ENCODE measurements at places on chromosomes 2 and 18.

- DNase-seq, result peak; percentile 87
These were observed 12.7 kb upstream of the CDH2 start for GRCh38 chr18:28189400-28190239.

GRCh38 chr2:23563673-23564614, 179.0 kb downstream of the KLHL29 start:
- peak; percentile 20 for DNase-seq

GRCh38 chr2:33521791-33522281, 45.4 kb downstream of the RASGRP3 start:
- DNase-seq, result peak; percentile 80

GRCh38 chr2:238425505-238425978, 1.2 kb upstream of the ASB1 start:
- no peak for DNase-seq

DNA sequence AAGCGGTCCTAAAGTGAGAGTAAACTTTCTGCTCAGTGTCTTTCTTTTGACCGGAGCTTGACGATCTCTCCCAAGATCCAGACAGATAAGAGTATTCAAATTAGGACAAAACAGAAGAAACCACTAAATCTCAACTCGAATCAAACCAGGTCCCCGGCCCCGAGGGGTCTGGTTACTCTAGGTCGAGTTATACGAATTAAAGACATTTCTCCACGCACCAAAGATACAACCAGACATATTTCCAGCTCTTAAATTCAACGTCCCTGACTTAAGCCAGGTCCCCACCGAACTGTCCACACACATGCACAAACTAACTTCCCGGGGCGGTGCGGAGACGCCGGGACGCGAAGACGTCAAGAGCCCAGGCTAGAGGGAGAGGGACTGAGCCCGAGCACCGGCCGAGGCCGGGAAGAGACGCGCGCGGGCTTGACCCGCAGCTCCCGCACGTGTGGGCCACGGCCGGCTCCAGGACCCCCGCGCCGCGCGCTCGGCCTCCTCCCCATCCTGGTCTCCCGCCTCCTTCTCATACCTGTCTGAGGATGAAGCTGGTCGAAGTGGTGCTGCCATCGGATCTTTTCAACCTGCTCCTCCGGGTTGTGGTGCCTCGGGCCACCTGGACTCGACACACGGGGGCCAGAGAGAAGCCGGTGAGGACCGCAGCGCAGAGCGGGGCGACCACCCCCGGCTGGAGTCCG, 896 bp downstream of the CACNB4 start:
- DNase-seq, result peak; percentile 22

DNA sequence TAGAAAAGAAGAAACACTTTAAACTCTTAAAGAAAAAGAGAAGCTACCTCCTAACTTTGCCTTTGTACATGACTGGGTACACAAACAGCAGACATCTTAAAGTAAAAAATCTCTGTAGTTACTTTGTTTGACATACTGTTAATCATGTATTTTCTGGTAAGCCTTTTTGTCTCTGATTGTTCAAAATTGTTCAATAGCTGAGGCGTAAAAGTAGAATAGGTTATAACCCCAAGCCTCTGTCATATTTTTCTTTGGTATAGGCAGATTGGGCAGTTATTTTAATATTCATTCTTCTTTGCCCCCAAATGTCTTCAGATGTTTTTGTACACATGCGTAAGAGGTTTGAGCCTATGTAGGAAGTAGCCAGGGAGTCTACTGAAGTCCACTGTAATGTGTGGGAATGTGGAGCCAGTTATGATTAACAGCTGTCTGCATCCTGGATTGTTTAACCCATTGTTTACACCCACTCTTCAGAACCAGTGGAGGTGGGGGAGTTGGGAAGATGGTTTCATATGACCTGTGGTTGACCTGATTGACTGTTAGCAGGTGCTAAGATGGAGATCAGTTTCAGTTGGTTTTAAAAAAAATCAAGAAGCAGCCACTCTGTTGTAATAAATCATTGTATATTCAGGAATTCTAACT, 150.5 kb downstream of the TANC1 start:
- DNase-seq, result no peak

- DNase-seq, result peak; percentile 15
These were observed 995.6 kb upstream of the FANCL start for GRCh38 chr2:59236723-59237122.

GRCh38 chr2:70029814-70030409, 57.4 kb upstream of the PCBP1 start:
- DNase-seq, result peak; percentile 88

GRCh38 chr18:9838144-9838877, 47.5 kb upstream of the TXNDC2 start:
- peak; percentile 35 for DNase-seq

DNA sequence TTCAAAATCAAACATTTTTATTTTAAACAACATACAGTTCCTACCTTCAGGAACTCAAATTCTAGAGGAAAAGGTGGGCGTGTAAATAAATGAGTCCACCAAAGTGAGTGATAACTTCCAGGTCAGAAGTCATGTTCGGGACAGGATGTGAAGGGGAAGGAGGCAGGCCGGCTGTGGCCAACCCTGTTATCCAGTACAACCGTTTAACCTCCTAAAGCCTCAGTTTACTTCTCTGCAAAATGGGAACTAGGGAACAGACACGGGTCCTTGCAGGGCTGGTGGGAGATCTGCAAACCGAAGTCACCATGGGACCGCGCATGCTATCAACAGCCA, 373 bp downstream of the EIPR1 start:
- DNase-seq, result peak; percentile 55

DNA sequence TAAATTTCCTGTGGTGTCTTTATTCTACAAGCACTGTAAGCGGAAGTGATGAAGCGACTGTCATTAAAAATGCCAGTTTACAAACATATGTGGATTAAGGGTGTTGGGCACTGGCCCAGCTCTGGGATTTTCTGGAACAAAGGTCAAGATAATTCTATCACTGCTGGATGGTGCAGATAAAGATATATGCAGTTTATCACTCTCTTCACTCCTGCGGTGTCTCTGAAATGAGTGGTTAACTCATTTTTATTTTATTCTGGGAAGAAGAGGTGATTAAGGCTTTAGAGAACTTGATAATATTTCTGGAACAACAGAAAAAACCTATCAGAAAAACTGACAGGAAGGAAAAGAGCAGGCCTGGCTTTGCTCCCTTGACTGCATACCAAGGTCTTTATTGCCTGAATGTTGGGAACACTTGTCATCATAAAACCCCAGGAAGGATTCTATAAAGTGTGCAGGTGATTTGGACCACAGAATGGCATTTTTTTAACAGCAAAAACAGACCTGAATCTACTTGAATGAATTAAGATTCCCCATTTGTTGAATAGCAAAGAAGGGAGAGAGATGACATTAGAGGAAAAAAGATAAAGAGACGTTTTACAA, 32.4 kb downstream of the ABCB11 start:
- DNase-seq, result no peak

DNA sequence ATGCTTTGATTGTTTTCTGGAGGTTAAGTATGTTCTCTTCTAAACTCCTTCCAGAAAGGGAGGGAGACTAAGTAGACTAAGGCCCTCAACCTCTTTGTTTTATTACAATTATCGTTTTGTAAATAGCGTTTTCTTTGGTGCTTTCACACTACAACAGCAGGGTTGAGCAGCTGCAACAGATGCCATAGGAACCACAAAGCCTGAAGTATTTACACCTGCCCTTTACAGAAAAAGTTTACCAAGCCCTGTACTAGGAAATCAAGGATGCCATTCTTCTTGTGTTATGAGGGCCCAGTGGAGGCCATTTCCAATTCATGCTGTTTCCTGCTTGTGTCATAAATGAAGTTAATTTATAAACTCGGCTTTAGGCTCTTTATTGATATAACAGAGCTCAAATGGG, 914.8 kb downstream of the DCDC2C start:
- no peak for DNase-seq

DNA sequence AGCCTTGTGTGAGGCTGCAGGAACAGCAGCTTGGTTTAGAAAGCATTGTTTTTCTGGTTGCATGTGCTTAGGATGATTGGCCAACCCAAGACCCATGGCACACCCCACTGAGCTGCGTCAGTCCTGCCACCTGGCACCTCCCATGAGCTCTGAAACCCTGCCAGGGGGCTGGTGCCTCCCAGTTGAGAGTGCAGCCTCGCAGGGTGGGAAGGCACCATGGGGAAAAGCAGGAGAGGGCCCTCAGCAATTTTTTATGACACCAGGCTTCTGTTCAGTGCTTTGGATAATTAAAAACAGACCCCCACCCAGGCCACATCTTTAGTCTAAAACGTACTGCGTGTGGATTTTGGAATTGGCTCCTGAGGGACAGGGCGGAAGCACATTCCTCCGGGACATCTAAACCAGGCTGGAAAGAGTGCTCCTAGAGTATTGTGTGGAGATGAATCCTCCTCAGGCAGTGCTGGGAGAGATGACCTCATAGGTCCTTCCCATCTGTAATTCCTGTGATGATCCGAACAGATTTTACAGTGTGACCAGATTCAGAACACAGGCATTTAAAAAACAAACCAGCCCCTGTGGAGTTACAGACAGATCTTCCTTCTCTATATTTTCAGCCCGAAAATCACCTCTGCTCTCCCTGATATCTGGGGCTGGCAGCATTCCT, 438.3 kb downstream of the ZNF521 start:
- no peak for DNase-seq

DNA sequence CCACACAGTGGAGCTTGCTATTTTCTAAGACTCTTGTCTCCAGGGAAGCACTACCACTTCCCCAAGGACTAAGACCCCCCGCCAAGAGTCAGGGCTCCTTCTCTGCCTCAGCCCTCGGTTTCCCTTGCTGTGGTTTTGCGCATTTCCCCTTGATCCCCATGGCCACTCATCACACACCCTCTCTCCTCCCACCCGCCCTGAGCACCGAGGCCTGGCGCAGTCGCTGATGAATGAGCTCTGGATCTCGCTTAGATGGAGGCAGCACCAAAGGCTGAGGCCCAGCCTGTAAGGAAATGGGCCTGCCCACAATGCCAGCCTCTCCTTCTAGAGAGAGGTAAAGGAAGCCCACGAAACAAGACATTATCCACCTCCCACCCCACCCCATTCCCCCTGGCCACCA, 96.9 kb downstream of the TNS1 start:
- no peak for DNase-seq

DNA sequence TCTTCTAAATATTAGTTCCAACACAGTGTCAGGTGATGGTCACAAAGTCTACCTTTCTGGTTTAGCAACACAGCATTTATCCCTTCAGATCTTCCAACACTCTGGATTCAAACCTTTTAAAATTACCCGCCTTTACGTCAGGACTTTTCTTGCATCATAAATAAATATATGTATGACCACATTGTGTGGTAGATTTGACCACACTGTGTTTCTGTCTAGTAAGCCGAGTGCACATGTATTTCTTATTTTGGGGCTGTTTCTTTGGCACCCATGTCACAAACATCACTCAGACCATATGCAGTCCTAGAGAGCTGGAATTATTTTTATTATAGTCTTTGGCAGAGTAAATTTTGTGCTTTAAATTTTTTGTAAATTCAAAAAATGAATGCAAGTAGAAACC, 172.1 kb downstream of the ANKRD44 start:
- DNase-seq, result no peak

GRCh38 chr2:6159606-6160005, 467.4 kb downstream of the SOX11 start:
- DNase-seq, result no peak

DNA sequence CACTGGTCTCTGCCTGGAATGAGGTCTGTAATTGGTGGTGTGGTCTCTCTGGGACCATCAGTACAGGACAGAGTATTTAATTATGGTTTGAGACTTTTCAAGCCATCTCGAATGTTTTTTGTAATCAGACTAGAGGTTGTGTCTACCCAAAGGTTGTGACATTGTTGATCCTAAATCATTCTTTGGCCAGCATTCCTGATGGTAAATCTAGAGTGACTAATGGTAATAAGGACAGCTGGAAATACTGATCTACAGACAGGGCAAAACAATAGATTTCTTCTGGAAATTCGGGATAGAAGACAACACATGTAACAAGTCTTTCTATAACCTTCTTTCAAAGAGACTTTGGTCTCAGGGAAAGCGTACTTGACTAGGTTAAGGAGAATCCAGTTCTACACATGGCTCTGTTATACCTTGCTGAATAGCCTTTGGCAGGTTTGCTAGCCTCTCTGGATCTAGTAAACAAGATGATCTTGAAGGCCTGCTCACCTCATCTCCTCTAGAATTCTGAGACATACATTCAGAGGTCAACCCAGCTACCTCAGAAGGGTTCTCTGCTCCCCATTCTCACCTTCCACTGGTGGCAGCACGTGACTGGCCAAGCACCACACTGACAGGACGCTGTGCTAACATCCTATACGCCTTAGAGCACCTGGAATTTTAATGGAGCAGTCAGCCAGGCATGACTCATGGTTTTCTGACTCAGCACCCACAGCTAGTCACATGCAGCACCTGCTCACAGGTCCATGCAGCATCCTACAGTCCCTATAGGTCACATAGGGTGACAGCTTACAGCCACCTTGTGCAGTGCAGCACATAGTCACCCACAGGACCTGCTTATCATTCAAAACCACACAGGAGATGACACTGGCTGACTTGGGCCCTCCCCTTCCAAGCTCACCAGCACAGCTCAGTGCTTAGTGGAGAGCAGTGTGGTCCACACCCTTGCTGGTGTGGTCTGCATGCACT, 12.2 kb downstream of the PLB1 start:
- DNase-seq, result no peak

DNA sequence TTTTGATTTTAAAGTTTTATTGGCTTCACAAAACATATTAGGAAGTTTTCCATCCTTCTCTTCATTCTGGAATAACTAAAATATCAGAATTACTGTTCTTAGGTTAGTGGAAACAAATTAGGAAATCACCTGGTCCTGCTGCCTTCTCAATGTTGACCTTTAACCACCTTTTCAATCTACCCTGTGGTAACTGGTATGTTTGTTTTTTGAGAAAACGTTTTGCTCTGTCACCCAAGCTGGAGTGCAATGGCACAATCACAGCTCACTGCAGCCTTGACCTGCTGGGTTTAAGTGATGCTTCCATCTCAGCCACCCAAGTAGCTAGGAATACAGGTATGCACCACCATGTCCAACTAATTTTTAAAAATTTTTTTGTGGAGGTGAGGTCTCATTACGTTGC, 28.4 kb downstream of the ACYP2 start:
- no peak for DNase-seq

GRCh38 chr2:234629596-234629995, 132.7 kb upstream of the ARL4C start:
- no peak for DNase-seq

DNA sequence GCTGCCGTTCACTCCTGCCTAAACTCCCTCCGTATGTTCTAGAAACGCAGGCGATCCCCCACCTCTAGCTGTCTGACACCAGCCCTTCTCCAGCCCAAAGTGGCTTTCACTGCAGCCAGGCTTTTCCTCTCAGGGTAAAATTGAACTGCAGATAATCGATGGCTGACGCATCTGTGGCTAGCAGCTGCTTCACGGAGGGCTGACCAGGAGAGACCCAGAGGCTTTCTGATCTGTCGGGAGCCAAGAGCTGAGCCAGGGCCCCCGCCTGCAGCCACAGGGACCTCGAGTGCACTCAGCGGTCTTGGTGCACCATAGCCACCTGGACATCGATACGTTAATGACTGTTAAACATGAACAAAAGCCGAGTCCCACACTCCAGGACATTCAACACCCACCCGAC, 107.5 kb downstream of the MBP start:
- DNase-seq, result no peak

GRCh38 chr2:222709191-222709891, 37.9 kb downstream of the MOGAT1 start:
- DNase-seq, result peak; percentile 99

- no peak for DNase-seq
These were observed 1383.8 kb upstream of the ACVR2A start for GRCh38 chr2:146461068-146461467.

GRCh38 chr2:101818531-101819451, 121.3 kb downstream of the MAP4K4 start:
- no peak for DNase-seq

- no peak for DNase-seq
These were observed 117.6 kb upstream of the TTN start for GRCh38 chr2:178924817-178925216.

All from fibroblast of pulmonary artery (primary cell).